CD4-positive, alpha-beta T cell treated with Interleukin-6 at 100 ng/mL for 8 hours (primary cell): ENCODE measurements at places on chromosomes 2 and 18.

DNA sequence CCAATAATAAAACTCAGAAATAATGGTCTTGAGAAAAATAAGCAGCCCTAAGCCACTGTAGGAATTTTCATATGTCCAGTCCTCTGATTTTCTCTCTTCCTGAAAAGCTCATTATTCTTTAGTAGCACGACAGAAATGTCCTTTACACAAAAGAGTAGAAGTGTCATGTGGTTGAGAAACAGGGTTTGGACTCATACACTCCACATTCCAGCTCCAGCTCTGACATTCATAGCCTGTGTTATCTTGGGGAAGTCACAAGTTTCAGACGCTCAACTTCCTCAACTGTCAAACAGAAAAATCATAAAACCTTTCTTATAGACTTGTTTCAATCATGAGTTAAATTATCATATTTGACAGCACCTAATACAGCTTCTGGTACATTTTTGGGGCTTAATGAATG is 511.5 kb downstream of the TNS1 start:
- DNase-seq: no peak

- DNase-seq: no peak
These were observed 262.1 kb downstream of the LPIN1 start for GRCh38 chr2:12008425-12009061.

- DNase-seq: no peak
These were observed 12.6 kb upstream of the ID2 start for GRCh38 chr2:8669157-8669817.

DNA sequence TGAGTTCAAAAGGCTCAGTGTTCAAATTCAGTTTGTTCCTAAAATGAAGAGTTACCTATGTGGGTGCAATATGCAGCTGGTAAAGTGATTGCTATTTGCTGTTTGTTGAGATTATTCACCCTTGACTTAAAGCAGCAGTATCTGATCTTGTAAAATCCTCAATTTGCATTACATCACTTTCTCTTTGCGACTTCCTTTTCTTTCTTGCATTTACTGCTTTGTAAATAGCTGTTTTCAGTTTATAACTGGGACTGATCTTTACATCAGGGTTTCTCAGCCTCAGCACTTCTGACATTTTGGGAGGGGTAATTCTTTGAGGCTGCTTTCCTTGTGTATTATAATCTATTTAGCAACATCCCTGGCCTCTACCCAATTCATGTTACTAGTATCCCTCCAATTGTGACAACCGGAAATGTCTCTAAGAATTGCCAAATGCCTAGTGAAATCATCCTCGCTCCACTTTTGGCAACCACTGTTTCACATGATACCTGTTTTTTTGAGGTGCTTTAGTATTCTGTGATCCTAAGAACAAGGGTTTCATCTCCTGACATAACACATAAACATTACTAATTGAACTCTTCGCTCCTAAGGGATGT is 12.1 kb upstream of the ERCC3 start:
- DNase-seq: no peak

DNA sequence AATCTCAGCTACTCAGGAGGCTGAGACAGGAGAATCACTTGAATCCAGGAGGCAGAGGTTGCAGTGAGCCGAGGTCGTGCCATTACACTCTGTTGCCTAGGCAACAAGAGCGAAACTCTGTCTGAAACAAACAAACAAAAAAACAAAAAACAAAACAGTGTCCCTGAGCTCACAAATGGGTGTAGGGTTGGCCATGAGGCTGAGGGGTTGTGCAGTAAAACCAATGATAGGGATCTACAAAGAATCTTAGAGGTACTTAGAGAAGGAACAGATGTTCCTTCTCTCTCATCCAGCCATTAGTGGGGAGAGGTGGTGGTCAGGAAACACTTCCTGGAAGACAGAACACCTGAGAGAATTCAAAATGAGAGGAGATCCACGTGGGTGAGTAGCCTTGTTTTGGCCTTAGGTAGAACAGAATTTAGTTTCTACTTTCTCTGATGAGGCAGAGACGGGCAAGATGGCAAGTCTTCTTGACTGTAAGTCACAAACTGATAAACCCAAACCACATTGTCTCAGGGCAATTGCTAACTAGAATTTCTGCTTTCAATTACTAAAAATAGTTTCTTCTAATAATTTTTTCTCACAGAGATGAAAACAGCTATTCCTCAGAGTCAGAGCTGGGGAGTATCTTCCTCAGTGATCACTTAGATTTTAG is 61.5 kb upstream of the PPM1B start:
- DNase-seq: no peak

DNA sequence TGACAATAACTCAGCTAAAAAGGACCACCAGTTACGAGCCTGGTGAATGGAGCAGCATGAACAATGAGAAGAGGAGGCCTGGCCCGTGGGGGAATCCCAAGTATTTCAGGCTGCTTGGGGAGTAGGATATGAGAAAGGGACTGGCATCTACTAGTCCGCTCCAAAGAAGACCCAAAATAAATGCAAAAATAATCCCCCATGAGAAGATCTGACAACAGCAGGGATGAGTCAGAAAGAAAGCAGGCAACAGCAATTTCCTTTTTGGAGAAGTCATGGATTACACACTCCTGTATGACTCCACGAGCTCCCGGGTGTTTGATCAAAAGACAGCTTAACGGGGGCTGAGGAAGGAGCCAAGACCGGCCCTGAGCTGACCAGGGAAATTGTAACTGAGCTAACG is 111.4 kb downstream of the SOX11 start:
- DNase-seq: no peak

DNA sequence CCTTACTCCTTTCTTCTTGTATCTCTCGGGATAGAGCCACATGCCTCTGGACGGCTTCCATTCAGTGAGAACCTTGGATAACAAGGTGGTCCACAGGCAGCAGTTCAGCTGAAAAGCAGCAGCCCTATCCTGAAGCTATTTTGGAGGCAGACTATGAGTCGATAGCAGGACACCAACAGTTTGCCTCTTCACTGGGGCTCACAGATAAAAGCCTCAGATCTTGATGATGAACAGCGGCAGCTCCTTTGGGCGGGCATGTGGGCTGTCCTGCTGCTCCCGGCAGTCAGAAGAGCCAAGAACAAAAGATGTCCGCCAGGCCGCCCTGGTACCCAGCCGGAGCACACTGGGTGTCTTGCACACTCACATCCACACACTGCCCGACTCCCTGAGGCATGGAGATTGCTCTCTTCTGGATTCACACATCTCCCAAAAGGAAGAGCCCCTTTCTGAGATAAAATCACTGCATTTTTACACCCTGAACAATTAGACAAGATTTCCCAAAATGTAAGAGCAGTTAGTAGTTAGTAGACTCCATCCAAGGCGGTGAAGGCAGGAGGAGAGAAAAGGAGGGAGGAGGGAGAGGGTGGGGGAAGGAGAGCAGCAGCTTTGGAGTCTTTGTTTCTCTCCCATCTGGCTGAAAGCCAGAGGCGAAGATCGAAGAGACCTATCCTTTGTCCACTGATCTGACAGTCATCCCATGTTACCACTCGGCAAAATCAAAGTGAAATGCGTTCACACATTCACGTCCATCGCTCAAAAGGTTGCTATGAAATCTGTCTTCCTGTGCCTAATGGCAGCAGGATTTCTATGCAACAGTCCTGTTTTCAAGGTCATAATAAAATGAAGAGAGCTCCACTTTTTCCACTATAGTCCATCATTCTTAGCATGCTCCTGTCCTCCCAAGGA is 90.1 kb upstream of the KLF7 start:
- no peak for DNase-seq

DNA sequence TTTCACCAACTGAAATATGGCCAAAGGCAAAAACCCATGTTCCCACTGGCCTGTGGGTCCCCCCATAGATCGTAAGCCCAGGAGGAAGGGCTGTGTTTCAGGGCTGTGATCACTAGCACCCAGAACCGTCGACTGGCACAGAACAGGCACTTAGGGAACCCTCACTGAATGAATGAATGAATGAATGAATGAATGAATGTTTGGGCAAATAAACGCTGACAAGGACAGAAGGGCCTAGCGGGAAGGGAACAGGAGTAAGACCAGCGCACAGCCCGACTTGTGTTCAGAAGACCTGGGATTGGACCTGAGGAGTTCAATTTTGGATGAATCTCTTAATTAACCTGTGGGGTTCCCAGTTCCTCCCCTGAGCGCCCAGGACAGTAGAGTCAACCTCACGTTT is 76.2 kb downstream of the TPO start:
- no peak for DNase-seq

GRCh38 chr2:3154700-3155099 is 222.9 kb downstream of the EIPR1 start:
- no peak for DNase-seq

DNA sequence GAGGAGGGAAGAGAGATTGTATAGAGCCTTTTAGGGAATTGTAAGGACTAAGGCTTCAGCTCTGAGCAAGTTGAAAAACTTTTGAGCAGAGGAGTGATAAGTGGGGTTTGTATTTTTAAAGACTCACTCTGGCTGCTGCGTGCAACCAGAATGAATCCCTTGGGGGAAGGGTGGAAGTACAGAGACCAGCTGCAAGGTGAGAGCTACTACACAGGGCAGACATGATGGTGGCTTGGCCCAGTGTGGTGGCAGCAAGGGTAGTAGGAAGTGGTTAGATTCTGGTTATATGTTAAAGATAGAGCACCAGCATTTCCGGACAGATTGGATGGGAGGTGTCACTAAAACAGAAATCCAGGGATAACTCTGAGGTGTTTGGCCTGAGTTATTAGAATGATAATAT is 10.1 kb upstream of the SESTD1 start:
- DNase-seq: no peak

- DNase-seq: no peak
These were observed 336.7 kb downstream of the OSR1 start for GRCh38 chr2:19021721-19022120.

GRCh38 chr18:59690996-59691395 is 6.2 kb downstream of the CCBE1 start:
- no peak for DNase-seq
